NCI-H1694 treated with DMSO at 0.1 percent for 48 hours (cell line): ENCODE measurements at places on chromosomes 1 and 21.

DNA sequence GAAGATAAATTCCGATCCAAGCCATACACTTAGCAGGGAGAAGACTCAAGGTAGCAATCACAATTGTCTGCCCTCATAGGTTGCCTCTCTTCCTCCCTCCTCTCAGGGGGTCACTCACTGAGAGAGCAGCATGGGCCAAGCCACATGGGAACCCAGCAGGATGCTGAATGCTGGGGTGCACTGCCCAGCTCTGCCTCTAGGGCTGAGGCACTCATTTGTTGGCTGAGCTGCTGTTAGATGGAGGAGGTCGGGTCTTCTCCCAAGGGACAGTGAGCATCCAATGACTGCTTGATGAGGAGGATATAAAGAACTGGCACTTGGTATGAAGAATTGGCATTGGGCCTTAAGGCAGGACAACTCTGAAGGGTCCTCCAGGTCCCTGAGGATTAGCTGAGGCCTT lies 418.8 kb downstream of the SIPA1L2 start:
- no peak for DNase-seq

GRCh38 chr1:107946794-107947193 lies 18.2 kb downstream of the VAV3 start:
- DNase-seq = no peak

DNA sequence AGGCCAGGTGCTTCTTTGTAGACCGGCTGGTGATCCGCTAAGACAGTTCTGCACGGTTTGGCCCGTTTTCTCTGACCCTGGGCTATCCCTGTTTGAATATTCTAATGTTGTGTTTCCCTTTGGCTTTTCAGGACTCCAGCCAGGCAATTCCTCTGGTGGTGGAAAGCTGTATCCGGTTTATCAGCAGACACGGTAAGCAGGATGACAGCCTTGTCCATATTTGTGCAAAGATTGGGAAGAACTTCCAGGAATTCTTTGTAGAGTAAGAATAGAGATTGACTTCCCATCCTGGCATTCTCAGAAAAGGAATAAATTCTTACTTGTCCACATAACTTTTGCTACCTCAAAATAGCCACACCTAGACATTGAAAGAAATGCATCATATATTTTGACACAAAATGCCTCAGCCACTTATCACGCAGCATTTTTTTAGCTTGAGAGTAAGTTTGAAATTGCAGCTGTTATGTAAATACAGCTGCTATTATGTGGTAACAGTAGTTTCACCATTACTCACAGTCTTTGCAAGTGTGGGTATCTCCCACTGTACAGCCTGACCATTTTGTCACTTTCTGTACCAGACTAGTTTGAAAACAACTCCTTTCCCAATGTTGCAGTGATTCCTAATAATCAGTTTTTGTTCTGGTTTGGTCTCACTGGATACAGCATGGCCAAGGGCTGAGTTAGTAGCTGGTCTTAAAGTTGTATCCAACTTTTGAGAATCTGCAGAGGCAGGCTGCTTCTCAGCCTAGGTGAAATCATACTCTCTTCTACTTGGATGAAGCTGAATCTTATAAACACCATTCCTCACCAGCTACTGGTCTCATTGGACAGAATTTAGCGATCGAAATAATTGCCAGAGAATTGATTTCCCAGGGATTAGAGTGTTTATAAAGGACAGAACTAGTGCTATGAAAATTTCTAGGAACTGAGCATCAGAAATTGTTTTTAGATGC lies 40.0 kb upstream of the IKBKE start:
- DNase-seq = no peak

DNA sequence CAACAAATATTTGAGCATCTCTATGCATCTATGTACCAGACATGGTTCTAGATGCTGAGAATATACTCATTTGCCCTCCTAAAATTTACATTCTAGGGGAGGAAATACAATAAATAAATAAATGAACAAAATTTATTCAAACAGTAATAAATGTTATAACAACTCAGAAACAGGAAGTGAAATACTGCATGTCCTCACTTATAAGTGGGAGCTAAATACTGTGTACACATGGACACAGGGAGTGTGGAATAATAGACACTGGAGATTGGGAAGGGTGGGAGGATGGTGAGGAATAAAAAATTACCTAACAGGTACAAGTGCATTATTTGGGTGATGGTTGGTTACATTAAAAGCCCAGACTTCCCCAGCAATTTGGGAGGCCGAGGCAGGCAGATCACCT lies 4.3 kb downstream of the COA7 start:
- no peak for DNase-seq

DNA sequence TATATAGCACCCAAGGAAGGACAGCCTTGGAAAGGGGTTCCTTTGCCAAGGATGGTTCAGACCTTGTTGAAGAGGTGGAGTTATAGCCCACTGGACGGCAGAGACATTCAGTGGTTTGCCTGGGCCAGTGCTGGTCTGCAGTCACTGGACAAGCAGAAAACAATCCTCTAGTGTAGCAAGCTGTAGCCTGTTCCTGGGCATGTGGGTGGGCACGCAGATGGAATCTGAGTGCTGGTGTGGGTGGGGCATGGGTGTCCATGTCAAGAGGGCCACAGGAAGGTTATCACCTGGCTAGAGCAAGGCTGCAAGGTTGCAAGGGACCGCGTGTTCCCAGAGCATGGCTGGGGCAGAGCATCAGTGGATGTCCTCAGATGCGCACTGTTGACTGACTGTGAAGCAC lies 244.7 kb downstream of the PTPRU start:
- DNase-seq = no peak

DNA sequence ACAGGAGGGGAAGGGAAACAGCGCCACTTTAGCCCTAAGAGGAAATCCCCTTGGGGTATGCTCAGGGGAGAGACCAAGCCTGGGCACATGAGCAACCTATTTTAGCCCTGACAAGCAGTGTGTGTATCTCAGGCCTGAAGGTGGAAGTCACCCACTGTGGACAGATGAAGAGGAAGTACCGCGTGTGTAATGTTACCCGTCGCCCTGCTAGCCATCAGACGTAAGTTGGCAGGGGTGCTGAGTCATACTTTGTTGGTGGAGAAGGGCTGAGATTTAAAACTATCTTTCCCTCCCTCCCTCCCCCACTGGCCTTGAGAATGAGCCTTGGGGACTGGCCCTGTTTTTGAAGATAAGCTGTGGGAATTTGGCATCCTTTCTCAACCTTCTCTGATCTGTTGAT lies 11.2 kb downstream of the AGO1 start:
- DNase-seq = no peak

DNA sequence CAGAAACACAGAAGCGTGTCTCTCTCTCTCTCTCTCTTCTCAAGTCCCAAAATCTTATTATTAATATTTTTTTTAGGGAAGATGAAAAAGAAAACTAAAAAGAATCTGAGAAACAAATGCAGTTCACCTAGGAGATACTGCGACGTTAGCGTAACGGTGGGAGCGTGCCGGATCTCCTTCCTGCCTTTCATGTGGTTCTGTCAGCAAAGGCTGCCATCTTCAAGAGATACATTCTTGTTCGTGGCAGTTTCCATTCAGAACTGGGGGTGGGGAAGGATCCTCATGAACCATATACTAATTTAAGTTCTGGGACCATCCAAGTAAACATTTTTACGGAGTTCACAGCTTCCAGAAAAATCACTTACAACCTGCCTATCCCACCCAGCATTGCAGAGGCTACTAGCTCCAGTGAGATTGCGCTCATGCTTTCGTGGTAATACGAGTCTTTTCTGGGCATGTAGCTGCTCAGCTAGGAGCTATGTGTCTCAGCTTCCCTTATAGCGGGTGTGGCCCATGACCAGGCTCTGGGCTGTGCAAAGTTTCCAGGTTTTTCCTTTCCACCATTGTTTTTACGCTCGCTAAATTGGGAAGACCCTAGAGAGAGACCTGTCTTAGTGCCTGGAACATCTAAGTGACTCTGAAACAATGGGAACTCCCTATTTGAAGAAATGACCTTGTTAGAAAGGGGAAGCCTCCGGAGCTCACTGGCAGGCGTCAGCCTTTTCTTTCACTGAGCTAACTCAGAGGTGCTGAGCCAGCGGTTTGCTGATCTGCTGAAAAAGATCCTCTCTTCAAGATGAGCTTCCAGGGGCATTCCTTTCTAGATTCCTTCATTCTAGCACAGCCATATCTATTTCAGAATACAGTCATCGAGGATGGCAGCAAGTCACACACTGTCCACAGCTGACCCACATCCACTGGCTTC lies 17.3 kb downstream of the SLAMF1 start:
- no peak for DNase-seq
